Activated CD4-positive, alpha-beta T cell treated with anti-CD3 and anti-CD28 coated beads, Interleukin-2, amount 10 ng/mL, durations not matched to agents 24 days and 14 days (primary cell): ENCODE measurements at places on chromosomes 1 and 21.

- no peak for DNase-seq
These were observed 59.8 kb upstream of the SLC35F3 start for GRCh38 chr1:233844692-233845091.

DNA sequence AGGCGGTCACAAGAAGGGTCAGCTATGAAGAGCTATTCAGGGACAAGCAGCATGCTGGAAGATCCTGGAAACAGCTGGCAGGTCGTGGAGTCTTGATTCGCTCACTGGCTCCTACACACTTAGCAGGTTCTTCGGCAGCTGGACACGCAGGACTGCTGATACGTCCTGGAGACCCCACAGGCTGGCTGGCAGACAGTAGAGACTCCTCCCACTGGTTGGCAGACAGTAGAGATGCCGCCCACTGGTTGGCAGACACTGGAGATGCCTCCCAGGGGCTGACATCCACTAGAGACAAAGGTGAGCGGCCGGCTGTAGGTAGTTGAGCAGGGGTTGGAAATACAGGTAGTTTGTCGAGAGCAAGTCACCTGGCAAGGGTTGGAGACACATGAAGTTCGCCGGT lies 466 bp downstream of the KRTAP11-1 start:
- DNase-seq, result no peak

DNA sequence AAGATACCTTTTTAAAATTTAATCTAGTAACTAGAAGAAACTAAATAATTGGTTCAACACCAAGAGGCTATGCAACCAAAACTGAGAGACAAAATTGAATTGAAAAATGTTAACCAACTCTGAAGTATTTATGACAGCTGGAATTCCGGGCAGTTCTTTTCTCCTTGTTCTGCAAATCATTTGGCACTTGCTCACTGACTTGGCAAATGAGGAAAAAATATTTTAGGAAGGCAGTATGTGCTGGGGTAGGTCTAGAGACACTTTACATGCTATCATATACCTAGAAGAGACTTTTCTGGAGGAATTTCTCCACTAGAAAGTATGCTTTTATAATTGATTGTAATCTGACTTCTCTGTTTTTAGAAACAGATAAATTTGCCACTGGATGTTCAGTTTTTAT lies 22.1 kb upstream of the SH3D21 start:
- DNase-seq, result no peak

DNA sequence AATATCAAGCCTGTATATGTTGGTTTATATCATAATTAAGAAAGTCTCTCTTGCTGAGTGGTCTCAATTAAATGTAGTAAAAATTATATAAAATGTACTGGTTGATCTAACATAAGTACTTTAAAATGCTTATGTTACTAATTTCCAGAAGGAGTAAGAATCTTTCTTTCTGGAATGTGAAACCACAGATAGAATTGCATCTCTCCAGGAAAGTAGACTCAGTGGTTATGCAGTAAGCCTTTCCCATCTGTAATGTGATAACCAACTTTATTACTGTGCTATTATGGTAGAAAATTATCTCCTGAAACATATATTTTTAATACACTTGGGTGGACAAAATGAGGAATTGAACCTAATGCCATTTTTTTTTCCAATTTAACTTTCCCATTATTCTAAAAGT lies 8.9 kb upstream of the RALGPS2 start:
- DNase-seq, result no peak

DNA sequence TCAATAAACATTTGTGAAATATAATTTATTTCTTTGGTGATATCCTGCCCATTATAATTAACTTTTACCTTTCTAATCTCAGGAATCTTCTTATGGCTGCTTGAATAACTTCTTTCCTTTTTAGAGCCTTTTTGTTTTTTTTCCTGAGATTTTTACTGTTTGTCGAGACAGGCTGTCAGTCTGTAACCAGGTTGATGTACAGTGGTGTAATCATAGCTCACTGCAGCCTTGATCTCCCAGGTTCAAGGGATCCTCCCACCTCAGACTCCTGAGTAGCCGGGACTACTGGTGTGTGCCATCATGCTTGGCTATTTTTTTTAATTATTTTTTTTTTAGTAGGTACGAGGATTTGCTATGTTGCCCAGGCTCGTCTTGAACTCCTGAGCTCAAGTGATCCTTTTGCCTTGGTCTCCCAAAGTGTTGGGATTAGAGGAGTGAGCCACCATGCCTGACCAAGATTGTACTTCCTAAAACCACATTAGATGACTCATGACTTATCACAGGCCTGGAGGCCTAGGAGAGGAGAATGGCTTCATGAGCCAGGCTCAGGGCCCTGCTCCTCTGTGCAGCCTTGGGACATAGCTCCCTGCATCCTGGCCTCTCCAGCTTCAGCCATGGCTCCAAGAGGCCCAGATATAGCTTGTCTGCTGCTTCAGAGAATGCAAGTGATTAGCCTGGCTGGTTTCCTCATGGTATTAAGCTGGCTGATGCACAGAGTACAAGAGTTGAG lies 48.6 kb downstream of the CTH start:
- no peak for DNase-seq

GRCh38 chr1:10901091-10901890 lies 104.8 kb upstream of the CASZ1 start:
- no peak for DNase-seq

DNA sequence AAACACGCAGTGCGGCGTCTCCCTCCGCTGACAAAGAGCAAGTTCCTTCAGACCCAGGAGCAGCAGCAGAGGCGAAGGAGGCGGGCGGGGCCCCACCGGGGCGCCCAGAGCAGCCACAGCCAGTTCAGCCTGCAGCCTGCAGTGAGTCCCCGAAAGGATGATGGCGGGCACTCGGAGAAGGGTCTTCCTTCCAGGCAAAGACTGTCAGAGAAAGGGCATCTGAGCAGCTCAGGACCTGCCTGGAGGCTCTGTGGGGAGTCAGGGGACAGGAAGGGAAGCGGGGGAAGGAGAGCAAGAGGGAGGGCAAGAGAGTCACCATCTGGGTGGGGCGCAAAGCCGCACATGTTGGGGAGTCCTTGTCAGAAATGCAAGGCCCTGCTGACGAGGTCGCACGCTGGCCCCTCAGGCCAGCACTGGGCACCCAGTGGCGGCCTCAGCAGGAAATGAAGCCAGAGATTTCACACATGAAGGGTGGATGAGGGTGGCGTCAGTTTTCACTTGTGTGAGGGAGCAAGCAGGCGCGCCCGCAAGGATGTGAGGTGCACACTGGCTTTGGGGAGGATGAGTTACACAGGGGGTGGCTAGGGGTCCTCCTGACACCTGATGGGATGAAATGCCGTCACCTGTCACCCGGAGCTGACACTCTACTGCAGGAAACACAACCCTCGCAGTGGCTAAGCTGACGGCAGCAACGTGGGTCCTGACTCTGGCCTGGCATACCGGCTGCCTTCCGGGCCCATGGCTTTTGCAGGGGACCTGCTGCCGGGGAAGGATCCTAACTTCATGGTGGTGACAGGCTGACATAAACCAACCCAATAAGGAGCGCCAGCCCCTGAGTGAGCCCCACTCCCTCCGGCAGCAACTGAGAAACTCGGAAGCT lies 6.6 kb downstream of the LRRC47 start:
- DNase-seq, result no peak

GRCh38 chr1:153976819-153977249 lies 640 bp downstream of the JTB start:
- DNase-seq, result no peak

GRCh38 chr1:55428231-55428630 lies 213.1 kb upstream of the USP24 start:
- no peak for DNase-seq

- DNase-seq, result no peak
These were observed 294.8 kb upstream of the CHRM3 start for GRCh38 chr1:239091537-239091936.

DNA sequence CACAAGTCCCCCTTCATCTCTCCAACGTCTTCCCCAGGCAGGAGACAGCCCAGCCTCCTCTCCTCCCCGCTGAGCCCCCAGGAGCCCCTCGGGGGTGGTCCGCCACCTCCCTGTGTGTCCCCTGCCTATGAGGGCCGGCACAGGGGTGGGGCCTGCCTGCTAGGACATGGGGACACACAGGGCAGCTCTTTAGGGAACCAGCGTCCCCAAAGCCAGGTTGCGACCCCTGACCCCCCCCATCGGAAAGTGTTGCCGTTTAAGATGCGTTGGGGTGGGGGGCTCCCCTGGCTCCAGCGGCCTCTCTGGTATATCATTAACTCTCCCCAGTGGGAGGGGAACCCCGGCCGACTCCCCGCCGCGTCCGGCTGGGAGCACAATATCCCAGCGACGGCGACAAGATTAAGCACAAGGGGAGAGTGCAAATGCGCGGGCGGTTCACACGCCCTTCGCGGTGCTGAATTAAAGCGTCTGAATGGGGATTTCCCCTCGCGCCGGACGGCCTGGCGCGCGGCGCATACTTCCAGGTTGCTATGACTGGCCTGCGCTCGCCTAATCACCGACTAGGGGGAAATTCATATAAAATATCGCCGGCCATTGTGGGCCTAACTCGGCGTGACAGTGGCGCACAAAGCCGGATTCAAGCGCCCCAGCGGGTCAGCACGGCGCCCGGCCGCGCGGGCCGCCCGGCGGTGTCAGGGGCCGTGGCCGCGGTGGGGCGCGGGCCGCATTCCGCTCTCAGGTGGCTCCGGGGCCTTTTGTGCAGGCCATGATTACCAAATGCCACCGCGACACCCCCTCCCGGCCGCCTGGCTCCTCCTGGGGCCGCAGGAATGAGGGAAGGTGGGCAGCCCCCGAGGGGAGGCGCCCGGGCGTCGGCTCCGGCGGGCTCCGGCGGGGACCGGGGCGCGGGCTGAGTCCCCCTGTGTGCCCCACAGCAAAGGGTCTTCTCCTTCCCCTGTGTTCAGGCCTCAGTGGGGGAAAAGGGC lies 30.9 kb downstream of the WNT3A start:
- peak; percentile 70 for DNase-seq

DNA sequence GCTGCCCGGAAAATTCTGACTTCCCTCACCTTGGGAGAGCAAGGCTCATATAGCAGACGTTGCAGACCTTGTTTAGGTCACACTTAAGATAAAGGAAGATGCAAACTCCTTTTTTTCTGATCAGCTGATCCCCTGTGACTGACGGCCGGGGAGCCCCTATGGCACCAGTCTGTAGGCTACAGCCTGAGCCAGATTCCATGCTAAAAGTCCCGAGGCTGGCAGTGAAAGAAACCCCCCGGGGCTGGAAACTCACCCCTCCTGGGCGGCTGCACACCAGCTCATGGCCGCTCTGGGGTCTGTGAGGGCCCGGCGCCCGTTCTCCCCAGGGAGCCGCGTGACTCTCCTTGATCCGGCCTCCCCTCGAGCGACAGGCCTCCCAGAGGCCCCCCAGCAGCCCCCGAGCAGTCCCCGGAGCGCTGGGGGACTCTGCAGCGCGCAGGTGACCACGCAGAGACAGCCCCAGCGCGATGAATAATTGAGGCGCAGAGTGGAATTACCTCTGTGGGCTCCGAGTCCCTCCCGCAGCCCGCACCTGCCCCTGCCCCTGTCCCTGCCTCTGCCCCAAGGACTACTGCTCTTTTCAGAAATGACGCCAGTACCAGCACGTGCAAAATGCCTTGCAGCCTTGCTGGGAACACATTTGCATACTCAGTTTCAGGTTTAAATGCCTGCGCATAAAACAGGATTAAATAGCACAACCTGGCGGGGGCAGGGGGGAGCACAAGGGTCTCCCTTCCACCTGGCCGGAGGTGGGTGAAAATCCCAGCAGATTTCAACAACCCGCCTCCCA lies 62.6 kb upstream of the CLDN14 start:
- DNase-seq, result no peak

DNA sequence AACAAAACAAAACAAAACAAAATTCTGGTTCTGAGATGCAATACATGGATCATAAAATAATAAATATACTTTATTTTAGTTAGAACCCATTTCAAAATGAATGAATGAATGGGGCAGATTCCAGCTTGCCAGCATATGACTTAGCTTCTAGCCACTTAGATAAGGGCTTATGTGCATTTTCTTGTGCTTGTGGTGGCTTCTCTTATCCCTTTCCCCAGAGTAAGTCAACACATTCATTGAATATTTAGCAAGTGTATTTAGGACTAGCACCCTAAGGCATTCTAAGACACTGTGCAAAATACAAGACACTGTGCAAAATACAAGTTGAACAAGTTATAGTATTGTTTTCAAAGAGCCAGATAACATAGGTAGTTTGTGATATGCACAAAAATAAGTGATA lies 4.7 kb downstream of the ADIPOR1 start:
- DNase-seq, result no peak

GRCh38 chr1:180974236-180974635 lies 48.4 kb downstream of the STX6 start:
- DNase-seq, result no peak

GRCh38 chr1:246121533-246121932 lies 385.5 kb downstream of the SMYD3 start:
- DNase-seq, result no peak

DNA sequence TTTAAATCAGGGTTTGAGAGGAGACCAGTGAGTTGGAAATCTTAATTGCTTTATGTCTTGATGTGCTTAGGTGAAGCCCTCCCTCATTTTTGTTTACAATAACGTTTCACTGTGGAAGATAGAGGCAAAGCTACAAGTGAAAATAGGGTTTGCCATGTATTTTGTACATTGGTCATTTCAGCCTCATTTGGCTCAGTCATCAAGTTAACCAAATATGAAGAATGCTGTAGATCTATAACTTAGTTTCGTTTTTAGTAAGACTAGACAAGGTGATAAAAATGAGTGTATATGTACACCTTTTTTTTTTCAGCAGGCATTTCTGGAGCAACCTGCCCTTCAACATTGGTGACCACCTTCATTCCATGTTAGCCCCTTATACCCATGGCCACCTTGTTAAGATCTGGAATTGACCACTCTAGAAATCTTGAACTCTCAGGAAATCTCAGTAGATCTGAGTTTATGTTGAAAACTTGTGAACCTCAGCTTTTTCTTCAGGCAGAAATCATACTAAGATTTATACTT lies 2.9 kb downstream of the NFYC start:
- peak; percentile 60 for DNase-seq

GRCh38 chr1:184049291-184049690 lies 2.2 kb upstream of the TSEN15 start:
- no peak for DNase-seq

DNA sequence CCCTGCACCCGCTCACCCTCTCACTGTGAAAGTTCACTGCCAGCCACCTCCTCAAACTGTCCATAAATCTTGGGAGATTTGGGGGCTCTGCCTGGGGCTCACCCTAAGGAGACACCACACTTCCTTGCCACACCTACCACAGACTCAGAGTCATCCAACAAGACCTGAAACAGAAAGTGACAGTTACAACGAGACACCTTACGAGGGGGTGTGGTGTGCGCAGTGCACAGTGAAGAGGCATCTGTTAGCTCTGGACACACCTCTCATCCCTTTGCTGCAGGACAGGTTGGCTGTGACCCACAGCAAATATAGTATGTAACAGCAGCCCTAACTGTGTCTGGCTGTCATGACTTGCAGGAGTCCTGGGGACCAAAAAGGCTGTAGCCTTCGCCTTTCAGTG lies 190.2 kb downstream of the NR5A2 start:
- DNase-seq, result peak; percentile 64

DNA sequence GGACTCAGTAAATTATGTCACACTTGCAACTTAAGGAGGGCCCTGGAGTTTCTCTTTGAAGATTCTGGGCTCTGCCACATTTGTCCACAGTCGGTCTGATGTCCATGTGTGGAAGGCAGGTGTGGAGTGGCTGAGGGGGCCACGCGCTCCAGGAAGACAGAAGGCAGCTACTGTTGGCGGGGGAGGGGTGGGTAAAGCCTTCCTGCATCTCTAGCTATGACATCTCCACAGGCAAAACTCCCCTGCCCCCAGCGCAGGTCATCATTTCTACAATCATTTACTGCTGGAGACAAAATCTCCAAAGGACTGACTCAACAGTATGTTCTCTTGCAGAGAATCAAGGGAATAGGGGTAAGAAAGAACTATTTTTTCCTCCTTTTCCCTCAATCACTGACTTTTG lies 11.4 kb upstream of the TSPEAR start:
- no peak for DNase-seq

GRCh38 chr1:203077956-203078355 lies 7.9 kb downstream of the MYOG start:
- DNase-seq, result no peak
